Germinal center (tissue), 1 donor: ENCODE measurements at places on chromosomes 2 and 18.
A peak's percentile ranks its signal among the peaks of the same experiment; 100 is the strongest.

GRCh38 chr2:233209533-233210171 lies 41.8 kb upstream of the ATG16L1 start:
- no peak for DNase-seq

- DNase-seq = peak; percentile 86
Measured at GRCh38 chr2:60317844-60318243, 235.6 kb downstream of the BCL11A start.

DNA sequence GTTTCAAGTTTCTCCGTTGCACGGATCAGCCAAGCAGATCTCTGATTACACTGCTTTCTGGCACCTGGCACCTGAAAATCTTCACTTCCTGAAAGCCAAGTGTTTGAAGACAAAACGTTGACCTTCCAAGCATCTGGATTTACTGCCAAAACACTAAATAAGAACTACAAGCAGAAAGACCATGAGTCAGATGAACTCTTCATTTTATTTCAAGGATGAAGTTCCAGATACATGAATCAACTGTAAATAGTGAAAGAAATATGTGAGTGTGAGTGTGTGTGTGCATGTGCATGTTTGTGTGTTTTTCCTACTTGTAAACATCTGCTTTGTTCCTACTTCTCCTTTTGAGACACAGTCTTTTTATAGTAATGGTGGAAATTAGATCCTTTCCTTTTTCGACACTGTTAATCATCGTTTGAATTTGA lies 60.0 kb upstream of the DTNA start:
- no peak for DNase-seq

GRCh38 chr18:10660179-10660884 lies 134.5 kb downstream of the NAPG start:
- DNase-seq = no peak

GRCh38 chr18:48922801-48923730 lies 27.7 kb downstream of the SMAD7 start:
- DNase-seq = no peak

DNA sequence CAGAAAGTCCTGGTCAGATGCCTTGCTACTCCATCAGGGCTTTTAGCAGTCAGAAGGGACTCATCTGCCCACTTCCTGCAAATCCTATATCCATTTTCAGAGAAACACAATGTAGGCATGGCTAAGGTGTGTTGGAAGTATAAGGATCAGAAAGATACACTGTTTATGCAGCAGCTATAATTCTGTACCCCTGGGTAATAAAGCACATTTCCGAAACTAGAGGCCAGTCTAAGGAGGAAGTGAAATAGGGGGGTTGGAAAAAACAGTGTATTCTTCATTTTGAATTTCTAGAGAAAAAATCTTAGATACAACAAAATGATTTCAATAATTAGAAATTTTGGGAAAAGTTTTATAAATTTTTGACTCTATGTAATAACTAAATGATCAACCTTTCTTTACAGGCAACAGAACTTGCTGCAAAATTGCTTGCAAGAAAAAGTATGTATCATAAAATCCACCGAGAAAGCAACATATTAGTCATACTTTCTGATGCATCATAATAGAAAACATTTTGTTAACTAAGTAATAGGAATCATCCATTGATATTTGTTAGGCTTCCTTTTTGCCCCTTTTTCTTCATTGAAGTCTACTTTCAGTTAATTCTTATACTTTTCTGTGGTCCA lies 47.4 kb downstream of the FSIP2 start:
- no peak for DNase-seq

DNA sequence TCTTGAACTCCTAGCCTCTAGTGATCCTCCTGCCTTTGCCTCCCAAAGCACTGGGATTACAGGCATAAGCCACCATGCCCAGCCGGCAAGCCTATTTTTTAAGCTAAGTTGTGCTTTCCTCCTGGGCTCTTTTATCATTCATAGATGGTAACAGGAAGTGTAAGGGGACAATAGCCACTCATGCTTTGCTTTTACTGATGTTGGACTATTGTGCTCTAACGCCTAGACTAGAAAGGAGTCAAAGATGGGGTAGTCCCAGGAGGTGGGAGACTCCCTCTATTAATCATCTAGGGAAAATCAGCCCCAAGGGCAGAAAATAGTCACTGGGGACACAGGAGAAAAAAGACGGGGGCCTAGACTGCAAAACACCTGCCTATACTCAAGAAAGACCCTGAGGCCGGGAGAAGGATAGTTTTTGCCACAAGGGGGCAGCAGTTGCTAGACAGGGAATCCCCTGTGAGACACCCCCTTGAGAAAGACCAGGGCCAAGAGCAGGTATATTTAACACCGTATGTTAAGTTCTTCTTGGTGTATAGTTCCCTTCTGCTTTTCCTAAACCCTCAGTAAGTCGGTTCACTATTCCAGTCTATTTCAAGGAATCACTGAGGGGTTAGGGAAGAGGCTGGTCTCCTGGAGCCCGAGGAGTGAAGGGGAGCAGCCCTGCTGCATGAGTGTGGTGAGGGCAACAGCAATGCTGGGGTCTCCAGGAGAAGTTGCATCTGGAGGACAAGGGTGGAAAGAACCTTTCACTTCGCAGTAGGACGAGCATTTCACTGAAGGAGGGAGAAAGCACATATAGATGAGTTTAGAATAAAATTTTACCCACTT lies 2.1 kb upstream of the CXCR1 start:
- DNase-seq = peak; percentile 73

- no peak for DNase-seq
Measured at GRCh38 chr2:95271381-95271971, 2.8 kb upstream of the PROM2 start.

- no peak for DNase-seq
Measured at GRCh38 chr18:53385889-53386288, 838.6 kb downstream of the MBD2 start.

GRCh38 chr18:59232309-59233016 lies 12.5 kb downstream of the GRP start:
- no peak for DNase-seq

- DNase-seq = no peak
Measured at GRCh38 chr18:58544616-58545337, 84.1 kb downstream of the ALPK2 start.

DNA sequence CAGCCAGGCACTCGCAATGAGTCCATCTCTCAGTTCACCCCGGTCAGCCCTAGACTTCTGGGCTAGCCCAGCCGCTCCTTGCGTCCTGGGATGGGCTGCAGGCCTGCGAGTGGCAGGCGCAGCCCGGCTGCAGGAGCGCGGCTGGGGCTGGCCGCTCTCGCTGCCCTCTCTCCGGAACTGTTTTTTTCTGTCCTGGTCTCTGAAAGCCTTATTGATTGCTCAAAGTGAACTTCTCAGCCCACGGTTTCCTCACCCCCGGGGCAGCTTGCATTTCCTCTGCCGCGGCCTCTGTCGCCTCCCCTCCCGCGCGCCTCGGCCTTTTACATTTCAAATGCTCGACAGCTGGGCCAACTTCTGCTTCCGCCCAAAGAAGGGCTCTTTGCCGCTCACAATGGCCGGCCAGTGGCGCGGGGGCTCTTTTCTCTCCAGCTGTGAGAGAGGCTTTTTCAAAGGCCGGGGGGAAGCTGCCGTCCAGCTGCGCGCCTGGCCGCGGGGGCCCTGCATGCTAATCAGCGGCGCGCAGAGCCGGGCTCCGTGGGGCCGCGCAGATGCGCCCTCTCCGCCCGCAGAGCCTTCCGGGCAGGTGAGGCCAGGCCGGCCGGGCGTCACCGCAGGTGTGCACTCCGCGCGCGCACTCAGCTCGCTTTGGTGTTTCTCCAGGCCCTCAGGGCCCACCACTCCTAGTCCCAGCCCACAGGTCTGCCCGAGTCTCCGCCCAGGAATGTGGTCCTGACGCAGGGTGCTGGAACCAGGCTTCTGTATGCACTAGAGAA lies 513.8 kb downstream of the RNF144A start:
- DNase-seq = peak; percentile 35

DNA sequence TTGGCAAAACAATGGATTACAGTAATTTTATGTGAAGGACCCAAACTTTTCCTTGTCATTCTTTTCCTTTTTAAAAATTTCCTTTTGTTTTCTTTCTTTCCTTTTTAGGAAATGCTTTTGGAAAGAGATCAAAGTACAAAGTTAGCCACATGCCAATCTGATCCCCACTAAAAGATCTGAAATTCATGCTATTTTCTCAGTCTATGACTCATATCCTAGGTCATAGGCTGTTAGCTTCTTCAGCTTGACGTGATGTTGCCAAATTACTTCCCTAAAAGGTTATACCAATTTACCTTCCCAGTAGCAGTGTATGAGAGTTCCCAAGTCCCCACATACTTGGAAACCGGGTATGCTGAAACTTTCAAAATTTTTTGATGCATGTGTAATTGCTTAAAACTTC lies 355.3 kb downstream of the INSIG2 start:
- DNase-seq = no peak

DNA sequence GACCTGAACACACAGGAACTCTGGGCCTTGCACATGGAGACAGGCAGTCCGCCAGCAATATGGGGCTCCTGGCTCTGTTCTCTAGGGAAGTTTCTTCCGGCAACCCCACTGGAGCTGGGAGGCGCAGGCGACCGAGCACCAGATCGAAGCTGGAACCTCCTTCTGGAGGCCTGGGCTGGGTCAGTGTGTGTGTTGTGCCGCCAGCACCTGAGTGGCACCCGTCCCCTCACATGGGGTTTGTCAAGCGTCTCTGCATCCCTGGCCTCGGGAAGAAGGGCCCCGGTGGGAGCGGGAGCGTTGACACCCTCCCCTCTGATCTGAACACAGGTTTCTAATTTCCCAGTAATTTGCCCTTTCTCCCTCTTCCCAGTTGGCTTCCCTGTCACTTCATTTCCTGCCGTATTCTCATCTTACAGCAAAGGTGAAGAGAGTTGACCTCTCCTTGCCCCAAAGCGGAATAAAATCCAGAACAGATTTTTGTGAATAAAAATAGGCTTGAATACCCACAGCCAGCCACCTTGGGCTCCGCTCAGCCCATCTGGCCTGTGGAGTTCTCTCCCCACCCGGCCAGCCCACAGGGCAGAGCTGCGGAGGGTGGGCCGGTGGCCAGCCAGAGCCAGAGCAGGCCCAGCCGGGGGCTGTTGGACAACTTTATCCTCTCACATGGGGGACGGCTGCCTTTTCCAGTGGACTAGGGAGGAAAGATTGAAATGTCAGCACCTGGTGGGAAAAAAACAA lies 85.9 kb downstream of the APOB start:
- no peak for DNase-seq

GRCh38 chr18:63085611-63086010 lies 234.0 kb downstream of the BCL2 start:
- DNase-seq = no peak

- DNase-seq = no peak
Measured at GRCh38 chr18:74419761-74420160, 37.3 kb downstream of the DIPK1C start.

GRCh38 chr2:237091779-237092436 lies 6.2 kb downstream of the COPS8 start:
- DNase-seq = no peak

DNA sequence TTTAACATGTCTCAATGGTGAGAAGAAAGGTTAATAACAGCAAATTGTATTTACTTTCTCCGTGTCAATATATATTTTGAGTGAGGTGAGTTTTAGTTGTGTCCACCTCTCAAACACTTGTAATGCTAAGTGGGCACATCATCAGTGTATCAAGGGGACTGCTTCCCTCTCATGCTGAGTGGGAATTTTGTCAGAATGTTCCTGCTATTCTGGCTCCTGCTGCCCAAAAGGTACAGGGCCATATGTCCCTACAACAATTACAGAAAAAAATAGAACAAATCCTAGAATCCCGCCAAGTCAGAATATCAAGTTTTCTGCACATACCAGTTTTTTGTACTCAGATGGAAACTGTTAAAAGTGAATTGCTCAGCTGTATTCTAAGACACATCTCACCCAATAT lies 5.4 kb upstream of the CERKL start:
- no peak for DNase-seq

DNA sequence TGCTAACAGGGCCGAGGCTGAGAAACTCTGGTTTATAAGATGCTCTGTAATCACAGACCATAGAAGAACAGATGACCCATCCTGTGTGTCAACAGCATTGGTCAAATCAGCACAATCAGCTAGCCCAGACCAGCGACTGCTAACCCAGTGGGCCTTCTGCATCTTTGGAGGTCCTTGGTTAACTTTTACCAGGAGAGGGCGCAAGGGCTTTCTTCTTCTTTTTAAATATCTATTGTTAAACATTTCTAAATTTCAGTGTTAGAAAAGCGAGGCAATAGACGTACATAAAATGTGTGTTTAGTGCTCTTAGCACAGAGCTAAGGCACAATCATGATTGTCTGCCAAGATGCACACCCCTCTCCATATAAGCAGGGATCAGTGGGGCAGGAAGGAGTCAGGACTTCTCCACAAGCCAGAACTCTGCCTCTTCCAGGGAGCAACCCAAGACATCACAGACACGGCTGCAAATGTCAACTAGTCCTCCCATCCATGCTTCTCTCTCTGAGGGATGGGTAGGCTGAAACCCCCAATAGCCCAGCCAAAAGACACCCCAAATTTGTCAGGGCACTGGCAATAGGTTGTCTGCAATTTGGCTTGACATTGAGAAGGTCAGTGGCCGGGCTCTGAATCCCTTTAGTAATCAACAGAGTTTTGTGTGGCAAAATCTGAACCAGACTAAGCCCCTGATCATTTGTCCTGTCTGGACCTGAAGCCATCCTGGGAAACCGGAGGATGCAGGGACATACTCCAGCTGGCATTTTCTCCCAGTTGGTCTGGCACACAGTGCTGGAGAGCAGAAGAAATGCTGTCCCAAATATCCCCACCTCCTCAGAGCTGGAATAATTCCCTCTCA lies 188.2 kb downstream of the BCL2 start:
- DNase-seq = peak; percentile 60

GRCh38 chr18:58292638-58293037 lies 248.6 kb downstream of the NEDD4L start:
- DNase-seq = no peak

DNA sequence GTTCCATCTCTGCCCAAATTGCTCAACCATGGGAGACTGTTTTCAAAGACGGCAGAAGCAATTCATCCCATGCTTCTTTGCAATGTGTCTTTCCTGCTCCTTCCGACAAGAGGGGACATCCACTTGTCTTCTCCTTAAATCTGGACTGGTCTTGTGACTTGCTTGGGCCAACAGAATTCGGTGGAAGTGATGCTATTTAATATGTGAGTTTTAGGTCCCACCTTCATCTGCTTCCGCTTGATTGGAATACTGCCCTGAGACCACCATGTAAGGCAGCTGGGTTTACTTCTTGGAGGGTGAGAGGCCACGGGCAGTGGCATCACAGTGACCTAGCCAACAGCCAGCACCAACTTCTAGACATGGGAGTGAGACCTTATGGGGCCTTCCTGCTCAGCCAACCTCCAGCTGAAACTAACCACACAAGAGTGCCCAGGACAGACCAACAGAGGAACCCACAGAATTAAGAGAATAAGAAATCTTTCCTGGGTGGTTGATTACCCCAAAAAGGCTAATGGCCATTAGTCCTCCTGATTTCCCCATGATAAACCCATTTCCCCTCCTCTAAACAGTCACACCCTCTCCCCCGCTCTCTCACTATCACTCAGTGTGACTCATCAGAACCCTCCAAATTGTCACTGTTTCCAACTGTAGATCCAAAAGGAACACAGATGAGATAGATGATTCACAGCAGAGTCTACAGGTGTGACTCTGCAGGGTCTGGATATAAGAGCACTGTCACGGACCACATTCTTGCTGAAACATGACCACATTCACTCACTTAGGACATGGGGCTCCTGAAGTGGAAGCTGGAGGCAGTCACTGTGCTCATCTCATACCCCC lies 16.2 kb upstream of the RHOB start:
- DNase-seq = no peak
